ENCODE measurements at places on chromosomes 5 and 9.

DNA sequence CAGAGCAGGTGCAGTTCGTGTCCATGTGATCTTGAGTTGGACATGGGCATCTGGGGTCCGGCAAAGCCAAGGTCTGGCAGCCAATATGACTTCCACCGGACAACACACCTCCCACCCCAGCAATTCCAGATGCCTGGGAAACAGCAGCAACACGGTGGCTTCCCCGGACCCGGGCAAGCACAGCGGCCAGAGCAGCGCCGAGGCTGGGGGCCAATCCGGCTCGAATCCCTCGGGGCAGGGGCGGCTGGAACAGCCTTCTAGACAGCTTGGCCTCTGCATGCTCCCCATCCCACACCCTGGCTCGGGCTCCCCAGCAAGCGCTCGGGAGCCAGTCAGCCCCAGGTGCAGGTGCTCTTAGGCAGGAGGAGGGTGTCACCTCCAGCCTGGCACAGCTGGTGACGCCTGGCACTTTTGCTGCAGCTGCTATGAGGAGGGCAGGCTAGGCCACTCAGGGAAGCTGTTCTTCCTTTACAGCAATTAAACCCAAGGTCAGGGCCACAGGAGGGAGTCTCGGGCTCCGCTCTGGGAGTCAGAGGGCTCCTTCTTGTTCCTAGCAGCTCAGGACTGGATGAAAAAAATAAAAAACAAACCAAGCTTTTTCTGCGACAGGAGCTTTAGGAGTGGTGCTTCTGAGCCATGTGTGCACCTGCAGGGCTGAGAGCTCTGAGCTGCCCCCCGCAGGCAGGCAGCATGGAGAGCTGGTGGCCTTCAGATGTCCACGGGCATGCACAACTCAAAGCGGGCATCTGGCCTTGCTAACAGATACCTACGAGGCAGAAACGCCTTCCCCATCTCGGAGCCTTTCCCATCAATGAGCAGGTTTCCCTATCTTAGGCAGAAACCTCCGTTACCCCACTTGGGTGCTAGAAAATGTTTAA, 28.2 kb downstream of the DBH start:
- no peak for DNase-seq

GRCh38 chr5:157842787-157843186, 16.2 kb downstream of the CLINT1 start:
- DNase-seq, result no peak

DNA sequence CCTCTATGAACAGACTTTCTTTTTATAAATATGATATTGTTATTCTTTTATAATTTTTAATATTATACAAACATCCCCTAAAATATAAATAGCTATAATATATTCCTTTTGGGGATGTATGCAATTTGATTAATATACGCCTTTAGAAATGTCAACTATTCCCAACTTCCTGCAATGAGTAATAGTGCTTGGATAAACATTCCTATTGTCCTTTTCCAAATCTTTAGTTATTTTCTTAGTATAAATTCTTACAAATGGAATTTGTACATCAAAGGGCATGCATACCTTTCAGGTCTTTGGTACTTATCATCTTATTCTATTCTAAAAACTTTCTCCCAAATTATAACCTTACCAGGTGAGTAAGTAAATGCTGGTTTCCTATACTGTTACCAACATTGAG, 6.2 kb downstream of the NLN start:
- DNase-seq, result no peak

- no peak for DNase-seq
Observed at GRCh38 chr5:66689522-66690220, 93.5 kb downstream of the MAST4 start.
